ENCODE measurements at places on chromosomes 7 and 10. TPM values are rescaled to one million over a fixed set of nuclear protein-coding genes. Genes with fewer than 3 reads are reported as not detected.

AGAP5 gene
- 4.1 TPM for total RNA-seq

ARL5B gene
- total RNA-seq, result 10.0 TPM

UPF2 gene
- total RNA-seq, result 24.6 TPM

SSC4D gene
- total RNA-seq, result 0.33 TPM

PUS7 gene
- total RNA-seq, result 20.4 TPM

ZNF804B gene
- not detected for total RNA-seq

NCF1 gene
- total RNA-seq, result not detected

ANLN gene
- 15.7 TPM for total RNA-seq

ANXA8 gene
- total RNA-seq, result 0.15 TPM

PON1 gene
- not detected for total RNA-seq

GIMAP5 gene
- total RNA-seq, result not detected

FAM25C gene
- not detected for total RNA-seq

CYP17A1 gene
- total RNA-seq, result not detected

LIPK gene
- total RNA-seq, result not detected

STAG3 gene
- 1.6 TPM for total RNA-seq

GATA3 gene
- not detected for total RNA-seq

MBL2 gene
- total RNA-seq, result not detected

SFRP5 gene
- total RNA-seq, result not detected

DNAH11 gene
- under 0.01 TPM for total RNA-seq

PYROXD2 gene
- total RNA-seq, result 41.2 TPM

CPA1 gene
- total RNA-seq, result not detected

GJC3 gene
- total RNA-seq, result not detected

TNPO3 gene
- 77.1 TPM for total RNA-seq

SLC16A12 gene
- total RNA-seq, result under 0.01 TPM

TWIST1 gene
- total RNA-seq, result 118 TPM

CYP2C9 gene
- not detected for total RNA-seq

EBF3 gene
- total RNA-seq, result 16.5 TPM

MRC1 gene
- under 0.01 TPM for total RNA-seq

VWA2 gene
- 0.58 TPM for total RNA-seq

CAMK2B gene
- total RNA-seq, result 0.15 TPM

HYCC1 gene
- 163 TPM for total RNA-seq

FRAT1 gene
- total RNA-seq, result 3.8 TPM

MMP21 gene
- total RNA-seq, result not detected

ADCYAP1R1 gene
- not detected for total RNA-seq

CCL26 gene
- total RNA-seq, result 0.33 TPM

GLRX3 gene
- total RNA-seq, result 131 TPM

NOM1 gene
- 11.6 TPM for total RNA-seq

SPDYE5 gene
- not detected for total RNA-seq

SLC39A12 gene
- total RNA-seq, result not detected
